ENCODE measurements at places on chromosomes 2 and 18.

GRCh38 chr2:44789446-44789845, 152.1 kb upstream of the SIX3 start:
- DNase-seq, result no peak

GRCh38 chr18:26267357-26267930, 41.2 kb downstream of the TAF4B start:
- DNase-seq, result no peak

- no peak for DNase-seq
Measured at GRCh38 chr18:67276638-67277037, 239.9 kb downstream of the DSEL start.

DNA sequence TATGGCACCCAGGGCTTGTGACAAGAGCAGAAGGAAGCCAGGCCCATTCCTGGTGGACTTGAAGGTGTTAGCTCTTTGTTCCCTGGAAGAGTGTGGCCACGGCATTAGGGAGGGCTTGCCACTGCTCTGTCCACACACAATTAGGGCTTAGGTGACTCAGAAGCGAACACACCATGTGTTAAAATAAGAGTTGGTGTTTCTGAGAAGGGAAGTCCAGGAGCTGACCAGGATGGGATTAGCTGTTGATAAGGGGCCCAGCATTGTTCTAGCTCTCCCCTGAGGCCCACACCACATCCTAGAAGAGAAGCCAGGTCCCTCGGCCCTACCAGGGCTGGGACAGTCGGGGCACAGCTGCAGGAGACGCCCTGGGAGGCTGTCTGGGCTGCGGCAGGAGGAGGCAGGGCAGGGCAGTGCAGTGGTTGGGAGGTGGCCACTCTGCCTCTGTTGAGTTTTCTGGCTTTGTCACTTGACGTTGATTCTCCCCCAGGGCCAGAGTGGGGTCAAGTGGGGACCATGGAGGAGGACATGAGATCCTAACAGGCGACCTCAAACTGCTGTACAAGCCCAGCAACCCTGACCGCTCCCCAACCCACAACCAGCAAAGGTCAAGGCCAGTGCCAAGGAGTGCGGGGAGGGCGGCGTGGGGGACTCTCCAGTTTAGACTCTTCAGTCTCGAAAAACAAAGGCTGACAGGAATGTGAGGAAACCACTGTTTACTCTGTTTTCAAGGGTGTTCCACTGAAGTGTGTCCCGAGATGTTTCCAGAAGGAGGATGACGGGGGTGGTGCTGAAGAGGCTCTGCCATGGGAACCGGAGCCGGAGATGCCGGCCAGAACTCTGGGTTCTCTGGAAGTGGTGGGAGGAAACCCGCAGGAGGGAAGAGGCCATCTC, 16.8 kb downstream of the GNLY start:
- no peak for DNase-seq

GRCh38 chr2:10303181-10303693, 533 bp downstream of the HPCAL1 start:
- DNase-seq, result no peak

- DNase-seq, result no peak
Measured at GRCh38 chr18:45156946-45157345, 458.3 kb upstream of the SLC14A2 start.

- no peak for DNase-seq
Measured at GRCh38 chr2:74385396-74385795, 5.3 kb upstream of the DCTN1 start.

- no peak for DNase-seq
Measured at GRCh38 chr18:62935994-62936393, 220.7 kb downstream of the PHLPP1 start.

GRCh38 chr2:176068419-176068832, 15.3 kb downstream of the EVX2 start:
- DNase-seq, result no peak

DNA sequence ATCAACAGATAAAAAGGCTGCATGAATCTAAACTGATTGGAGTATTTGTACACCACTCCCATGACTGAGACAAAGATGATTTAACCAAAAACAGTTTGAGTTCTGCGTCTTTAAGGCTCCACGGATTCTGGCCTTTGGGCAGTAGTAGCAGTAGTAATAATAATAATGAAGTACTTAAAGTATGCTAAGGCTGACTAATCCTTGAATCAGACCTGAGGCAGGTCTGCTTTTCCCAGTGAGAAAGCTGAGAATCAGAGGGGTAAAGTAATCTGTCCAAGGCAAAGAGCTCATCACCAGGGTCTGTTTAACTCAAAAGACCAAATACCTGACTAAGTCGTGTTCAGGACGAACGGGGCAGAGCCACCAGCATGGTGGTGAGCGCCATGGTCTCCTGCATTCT, 61.4 kb downstream of the ID2 start:
- no peak for DNase-seq

- no peak for DNase-seq
Measured at GRCh38 chr2:222242532-222242931, 56.3 kb downstream of the PAX3 start.

DNA sequence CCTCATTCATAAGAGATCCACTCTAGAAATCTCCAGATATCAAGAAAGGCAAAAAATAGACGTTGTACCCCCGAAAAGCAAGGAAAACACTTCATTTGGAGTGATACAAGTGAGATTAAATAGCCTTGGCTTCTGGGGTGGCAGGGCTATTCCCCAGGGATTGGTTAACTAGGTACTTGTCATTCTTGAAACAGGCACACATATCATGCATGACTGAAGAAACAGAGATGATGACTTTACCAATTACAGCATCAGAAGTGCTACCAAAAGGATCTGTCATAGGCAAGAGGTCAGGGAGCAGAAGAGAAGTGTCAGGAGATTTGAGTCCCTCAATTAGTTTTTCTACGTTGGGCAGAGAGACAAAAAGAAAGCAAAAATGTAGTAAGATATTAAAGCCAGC, 45.2 kb upstream of the NFU1 start:
- no peak for DNase-seq

- DNase-seq, result no peak
Measured at GRCh38 chr18:36465970-36466369, 168.5 kb downstream of the FHOD3 start.

DNA sequence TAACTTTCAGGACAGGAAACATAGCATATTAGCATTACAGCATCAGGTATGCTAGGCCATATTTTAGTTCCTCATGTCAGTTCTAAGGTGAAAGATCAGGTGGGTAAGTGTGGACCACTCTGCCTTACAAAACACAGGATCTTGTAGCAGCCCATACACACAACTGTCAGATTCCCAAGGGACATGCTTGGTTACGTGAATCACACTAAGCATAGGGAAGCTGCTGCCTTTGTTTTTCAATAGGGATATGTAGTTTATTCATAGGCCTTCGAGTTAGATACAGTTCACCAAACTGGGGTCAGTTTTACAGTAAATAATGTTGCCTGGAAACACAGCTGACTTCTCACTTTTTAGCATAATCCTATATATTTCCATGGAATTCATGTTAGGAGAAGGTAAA, 116.1 kb upstream of the OTX1 start:
- no peak for DNase-seq

- DNase-seq, result no peak
Measured at GRCh38 chr2:175883586-175884194, 118.4 kb downstream of the LNPK start.

GRCh38 chr2:130736487-130736886, 7.6 kb downstream of the GPR148 start:
- DNase-seq, result no peak

DNA sequence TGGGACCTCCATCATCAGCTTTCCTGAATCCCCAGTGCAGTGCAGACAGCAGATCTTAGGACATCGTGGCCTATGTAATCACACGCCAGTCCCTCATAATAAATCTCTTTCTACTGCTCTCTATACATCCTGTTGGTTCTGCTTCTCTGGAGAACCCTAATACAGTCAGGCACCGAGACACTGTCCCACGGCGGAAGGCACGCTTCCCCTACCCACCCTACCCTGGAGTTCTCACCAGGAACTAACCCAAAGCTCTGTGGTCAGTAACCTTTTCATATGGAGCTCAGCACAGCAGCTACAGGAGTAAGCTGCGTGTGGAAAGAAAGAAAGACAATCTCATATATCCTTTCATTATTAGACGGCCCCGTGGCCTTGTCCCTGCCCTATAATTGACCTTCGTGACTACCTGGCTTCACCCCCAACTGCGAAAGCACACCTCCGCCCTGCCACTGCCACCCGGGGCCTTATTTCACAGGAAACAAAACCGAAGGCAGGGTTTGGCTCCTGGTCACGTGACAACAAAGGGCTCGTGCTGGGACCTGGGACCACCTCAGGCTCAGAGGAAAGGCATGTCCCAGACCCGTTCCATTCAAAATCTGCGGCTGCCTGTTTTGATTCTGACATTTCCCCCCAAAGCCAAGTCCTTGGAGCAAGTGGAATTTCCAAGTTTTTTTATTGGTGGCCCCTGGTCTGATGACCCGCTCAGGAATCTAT, 99.7 kb upstream of the ODC1 start:
- no peak for DNase-seq

DNA sequence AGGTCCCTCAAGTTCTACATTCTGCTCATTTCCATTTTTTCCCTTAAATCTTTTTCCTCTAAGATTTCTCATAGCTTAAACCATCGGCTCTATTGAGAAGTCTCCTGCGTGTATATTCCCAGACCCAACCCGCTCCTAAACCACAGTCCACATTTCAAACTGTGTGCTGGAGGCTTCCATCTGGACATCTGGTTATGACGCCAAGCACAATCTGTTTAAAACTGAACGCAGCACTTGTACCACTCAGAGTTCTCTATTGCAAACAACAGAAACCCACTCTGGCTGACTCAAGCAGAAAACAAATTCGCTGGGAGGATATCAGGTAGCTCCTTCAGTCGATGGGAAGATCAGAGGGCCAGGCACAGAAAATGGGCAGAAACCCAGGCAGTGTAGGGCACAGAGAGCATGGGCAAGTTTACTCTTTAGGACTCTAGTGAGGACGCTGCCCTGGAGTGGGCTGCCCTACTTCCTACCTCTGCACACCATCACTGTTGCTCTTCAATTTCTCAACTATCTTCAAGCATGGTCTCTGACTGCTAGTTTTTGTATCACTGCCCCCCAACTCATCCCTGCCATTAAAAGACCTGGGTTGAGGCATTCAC, 5.6 kb upstream of the EML4 start:
- no peak for DNase-seq

- no peak for DNase-seq
Measured at GRCh38 chr2:81835321-81836000, 1530.9 kb upstream of the LRRTM1 start.

GRCh38 chr2:70698847-70699246, 69.2 kb downstream of the ADD2 start:
- DNase-seq, result no peak

- DNase-seq, result no peak
Measured at GRCh38 chr18:3171631-3172030, 48.1 kb downstream of the MYOM1 start.

- DNase-seq, result no peak
Measured at GRCh38 chr2:69247583-69247982, 139.4 kb downstream of the GFPT1 start.

DNA sequence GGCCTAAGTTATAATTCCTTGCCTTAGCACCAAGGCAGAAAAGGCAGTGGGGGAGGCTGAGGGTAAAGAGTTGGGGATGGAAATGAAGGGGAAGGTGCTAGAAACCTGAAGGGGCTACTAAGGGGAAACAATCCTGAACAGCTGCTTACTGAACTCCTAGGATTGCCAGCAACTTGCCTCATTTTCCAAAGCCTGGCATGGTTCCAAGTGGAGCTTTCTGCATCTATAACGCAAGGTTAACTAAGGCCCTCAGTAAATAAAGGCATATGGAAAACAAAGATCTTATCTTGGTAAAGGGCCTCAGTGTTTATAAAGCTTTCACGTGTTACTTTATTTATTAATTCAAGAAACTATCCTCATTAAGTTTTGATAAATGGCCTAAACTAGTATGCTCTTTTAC, 10.9 kb downstream of the MEP1B start:
- DNase-seq, result no peak

GRCh38 chr2:110157153-110157793, 41.7 kb upstream of the MALL start:
- DNase-seq, result peak; percentile 28

GRCh38 chr2:176493226-176493825, 224.1 kb downstream of the MTX2 start:
- no peak for DNase-seq

DNA sequence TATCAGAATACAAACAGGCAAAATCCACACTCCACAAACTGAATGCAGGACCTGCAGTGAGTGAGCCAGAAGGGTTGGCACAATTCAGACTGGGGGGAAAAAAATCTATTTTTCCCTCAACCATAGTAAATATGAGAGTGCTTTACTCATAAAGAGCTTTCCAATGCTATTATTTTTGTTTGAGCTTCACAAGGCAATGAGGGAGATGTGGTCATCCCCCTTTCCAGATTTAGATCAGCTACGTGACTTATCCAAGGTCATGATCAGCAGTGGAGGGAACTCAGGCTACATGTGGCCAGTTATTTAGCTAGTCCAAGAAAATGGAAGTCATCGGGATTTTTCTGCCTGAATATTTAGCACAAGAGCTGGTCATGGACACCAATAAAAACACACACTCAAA, 120.4 kb upstream of the KLF7 start:
- no peak for DNase-seq

DNA sequence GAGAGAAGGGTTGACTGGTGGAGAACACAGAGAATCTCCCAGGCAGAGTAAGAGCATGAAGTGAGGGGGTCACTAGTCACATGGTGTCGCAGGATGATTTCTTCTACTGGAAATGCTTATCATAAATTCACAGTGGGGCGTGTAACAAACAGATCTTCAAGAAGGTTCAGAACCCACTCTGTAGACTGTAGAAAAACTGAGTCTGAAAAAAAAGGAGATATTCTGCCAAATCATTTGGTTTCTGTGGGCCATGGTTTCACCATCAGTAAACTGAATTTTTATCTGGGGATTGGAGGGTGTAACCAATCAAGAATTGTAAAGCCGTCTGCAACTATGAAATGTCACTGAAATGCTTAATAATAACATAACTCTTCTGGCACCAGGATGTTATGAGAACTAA, 15.0 kb downstream of the TPGS2 start:
- DNase-seq, result no peak

DNA sequence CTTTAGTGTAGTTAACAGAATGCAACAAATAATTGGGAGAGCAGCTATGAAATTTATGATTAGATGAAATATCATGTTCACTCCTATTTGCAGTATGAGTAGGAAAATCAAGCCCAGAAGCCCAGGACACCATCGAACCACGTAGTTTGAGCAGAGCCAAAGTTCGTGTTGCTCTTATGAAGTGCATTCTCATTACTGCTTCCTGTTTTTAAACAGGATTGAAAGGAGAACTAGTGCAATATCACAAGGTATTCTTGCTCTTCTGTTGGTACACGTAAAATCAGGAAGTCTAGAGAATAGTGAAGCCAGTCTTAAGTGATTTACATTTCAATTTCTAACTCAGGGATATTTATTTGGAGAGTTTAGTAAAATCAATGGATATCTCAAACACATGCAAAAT, 21.1 kb downstream of the ARHGAP15 start:
- no peak for DNase-seq

Measured in AG09319 (cell line).